ENCODE measurements at places on chromosomes 2 and 18.
A peak's percentile ranks its signal among the peaks of the same experiment; 100 is the strongest.

DNA sequence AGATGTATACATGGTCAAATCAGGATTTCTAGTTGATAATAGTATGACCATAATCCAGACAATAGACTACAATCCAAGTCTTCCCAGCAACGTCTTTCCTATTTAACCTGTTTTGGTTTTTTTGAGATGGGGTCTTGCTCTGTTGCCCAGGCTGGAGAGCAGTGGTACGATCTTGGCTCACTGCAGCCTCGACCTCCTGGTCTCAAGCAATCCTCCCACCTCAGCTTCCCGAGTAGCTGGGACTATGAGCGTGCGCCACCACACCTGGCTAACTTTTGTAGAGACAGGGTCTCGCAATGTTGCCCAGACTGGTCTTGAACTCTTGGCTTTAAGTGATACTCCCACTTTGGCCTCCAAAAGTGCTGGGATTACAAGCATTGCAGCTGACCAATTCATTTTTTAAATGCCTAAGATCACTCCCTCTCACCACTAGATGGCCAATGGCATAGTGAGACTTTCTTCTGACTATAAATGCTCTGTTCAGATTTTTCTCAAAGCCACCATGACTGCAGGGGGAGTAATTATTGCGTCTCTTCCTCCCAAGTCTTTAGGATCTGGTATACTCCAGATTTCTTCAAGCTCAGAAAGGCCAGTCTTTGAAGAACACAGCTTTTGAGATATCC lies 47.6 kb downstream of the HNRNPLL start:
- DNase-seq, result no peak
- no peaks in the 10 kb centered on the region for H3K27me3 ChIP-seq
- H3K36me3 ChIP-seq, result peaks cover 1% of the 10 kb centered on the region
- no peak overlapping the region for H3K4me3 ChIP-seq

GRCh38 chr18:79459946-79460480 lies 64.3 kb downstream of the NFATC1 start:
- DNase-seq, result no peak
- peaks cover 38% of the 10 kb centered on the region for H3K4me1 ChIP-seq
- H3K27ac ChIP-seq, result peak overlapping the region; percentile 89
- H3K36me3 ChIP-seq, result peaks cover 21% of the 10 kb centered on the region
- H3K27me3 ChIP-seq, result no peaks in the 10 kb centered on the region

DNA sequence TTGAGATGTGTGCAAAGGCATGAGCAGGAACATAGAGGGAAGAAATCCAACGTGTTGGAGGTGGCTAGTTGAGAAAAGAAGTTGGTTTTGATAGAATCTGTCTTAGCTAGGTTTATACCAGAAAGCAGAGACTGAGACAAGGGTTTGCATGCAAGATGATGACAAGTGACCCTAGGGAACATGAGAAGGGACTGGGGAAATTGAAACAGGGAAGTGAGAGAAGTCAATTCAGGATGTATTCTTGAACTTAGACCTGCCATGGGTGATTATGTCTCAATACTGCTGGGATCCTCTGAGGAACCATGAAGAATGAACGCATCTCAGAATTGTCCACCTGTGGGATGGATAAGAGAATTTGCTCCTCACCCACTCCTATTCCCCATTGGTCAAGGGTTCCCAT lies 20.5 kb downstream of the IL36A start:
- no peaks in the 10 kb centered on the region for H3K4me1 ChIP-seq
- DNase-seq, result no peak

DNA sequence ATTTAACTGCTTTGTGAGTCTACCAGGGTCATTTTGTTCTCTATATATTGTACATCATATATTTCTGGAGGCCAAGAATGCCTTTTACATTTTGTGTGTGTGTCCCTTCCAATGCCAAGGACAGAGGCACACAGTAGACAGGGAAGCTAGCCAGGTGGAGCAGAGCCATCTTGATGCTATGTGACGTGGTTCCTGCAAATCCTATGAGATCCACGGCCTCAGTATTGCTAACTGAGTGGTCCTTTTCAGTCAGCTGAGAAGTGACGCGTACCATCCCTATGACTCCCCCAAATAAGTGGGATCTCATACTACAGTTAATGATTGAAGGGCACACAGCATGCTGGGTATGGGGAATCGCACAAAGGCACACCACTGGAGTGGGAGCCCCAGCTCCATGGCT lies 27.3 kb downstream of the CCDC141 start:
- peaks cover 29% of the 10 kb centered on the region for H3K4me1 ChIP-seq
- peak overlapping the region; percentile 41 for H3K4me3 ChIP-seq
- peak overlapping the region; percentile 70 for H3K27ac ChIP-seq
- H3K27me3 ChIP-seq, result no peaks in the 10 kb centered on the region

GRCh38 chr2:73212448-73213176 lies 1.4 kb upstream of the SMYD5 start:
- peak; percentile 68 for DNase-seq
- no peaks in the 10 kb centered on the region for H3K36me3 ChIP-seq
- H3K4me1 ChIP-seq, result peaks cover 25% of the 10 kb centered on the region
- H3K27ac ChIP-seq, result peak overlapping the region; percentile 75
- no peak overlapping the region for H3K4me3 ChIP-seq

DNA sequence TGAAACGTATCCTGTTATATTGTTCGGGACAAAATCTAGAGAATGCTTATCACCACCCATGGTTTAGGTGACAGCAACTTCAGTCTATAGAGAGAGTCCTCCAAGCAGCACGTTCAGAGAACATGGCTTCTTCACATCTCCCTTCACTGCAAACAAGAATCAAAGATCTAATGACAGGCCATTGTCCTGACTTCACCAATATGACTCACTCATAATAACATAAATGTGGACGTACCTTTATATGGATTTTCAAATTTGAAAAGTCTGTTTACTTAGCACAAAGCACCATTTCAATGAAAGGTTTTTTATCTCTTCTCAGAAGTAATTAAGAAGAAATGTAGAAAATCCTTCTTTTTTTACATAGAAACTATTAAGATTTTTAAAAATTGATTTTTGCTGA lies 46.7 kb downstream of the KLF7 start:
- H3K4me3 ChIP-seq, result no peak overlapping the region
- DNase-seq, result no peak
- H3K27me3 ChIP-seq, result no peaks in the 10 kb centered on the region
- H3K4me1 ChIP-seq, result peaks cover 82% of the 10 kb centered on the region
- H3K27ac ChIP-seq, result no peak overlapping the region

DNA sequence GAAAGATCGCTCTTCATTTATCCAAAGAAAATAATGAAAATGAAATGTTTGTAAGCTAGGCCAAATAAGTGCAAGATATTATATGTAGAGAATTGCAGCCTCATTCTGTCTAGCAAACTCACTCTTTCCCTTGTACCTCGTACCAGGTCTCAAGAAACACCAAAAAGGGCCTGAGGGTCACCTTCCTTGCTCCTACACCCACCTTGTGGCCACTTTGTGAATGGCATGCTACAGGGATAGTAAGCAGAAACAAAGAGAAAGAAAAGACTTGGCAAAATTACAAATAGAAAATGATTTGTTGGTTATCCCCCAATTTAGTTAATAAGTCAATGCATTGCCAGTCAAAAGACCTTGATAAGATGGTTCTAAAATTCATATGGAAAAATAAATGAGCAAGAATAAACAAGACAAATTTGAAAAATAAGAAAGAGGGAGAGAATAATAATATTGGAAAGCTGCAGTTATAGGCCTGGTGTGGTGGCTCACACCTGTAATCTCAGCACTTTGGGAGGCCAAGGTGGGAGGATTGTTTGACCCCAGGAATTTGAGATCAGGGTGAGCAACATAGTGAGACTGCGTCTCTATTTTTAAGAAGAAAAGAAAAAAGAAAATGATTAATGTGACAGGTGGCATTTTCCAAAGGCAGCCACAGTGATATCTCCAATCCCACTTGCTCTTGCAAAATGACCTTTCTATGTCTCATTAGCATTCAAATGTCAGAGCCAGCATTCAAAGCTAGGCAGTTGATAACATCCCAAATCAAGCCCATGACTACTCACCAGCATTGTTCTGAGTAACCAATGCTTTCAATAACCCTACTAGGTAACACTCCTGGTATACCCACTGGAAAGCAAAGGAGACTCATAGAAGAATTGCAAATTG lies 38.8 kb upstream of the BMP10 start:
- peak; percentile 44 for DNase-seq
- no peak overlapping the region for H3K27ac ChIP-seq
- peaks cover 20% of the 10 kb centered on the region for H3K27me3 ChIP-seq
- no peaks in the 10 kb centered on the region for H3K36me3 ChIP-seq
- no peak overlapping the region for H3K4me3 ChIP-seq

DNA sequence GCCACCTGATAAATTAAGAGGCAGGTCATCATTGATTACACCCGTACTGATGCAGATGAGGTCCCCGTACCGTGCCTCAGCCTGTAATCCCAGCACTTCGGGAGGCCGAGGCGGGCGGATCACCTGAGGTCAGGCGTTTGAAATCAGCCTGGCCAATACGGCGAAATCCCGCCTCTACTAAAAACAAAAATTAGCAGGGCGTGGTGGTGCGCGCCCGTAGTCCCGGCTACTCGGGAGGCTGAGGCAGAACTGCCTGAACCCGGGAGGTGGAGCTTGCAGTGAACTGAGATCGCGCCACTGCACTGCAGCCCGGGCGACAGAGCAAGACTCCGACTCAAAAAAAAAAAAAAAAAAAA lies 683 bp upstream of the ENOSF1 start:
- peak overlapping the region; percentile 75 for H3K4me3 ChIP-seq
- H3K27me3 ChIP-seq, result no peaks in the 10 kb centered on the region
- peaks cover 34% of the 10 kb centered on the region for H3K4me1 ChIP-seq
- peak overlapping the region; percentile 86 for H3K27ac ChIP-seq
- no peaks in the 10 kb centered on the region for H3K36me3 ChIP-seq

- H3K27ac ChIP-seq, result no peak overlapping the region
Measured at GRCh38 chr2:5290900-5291546, 401.2 kb upstream of the SOX11 start.

DNA sequence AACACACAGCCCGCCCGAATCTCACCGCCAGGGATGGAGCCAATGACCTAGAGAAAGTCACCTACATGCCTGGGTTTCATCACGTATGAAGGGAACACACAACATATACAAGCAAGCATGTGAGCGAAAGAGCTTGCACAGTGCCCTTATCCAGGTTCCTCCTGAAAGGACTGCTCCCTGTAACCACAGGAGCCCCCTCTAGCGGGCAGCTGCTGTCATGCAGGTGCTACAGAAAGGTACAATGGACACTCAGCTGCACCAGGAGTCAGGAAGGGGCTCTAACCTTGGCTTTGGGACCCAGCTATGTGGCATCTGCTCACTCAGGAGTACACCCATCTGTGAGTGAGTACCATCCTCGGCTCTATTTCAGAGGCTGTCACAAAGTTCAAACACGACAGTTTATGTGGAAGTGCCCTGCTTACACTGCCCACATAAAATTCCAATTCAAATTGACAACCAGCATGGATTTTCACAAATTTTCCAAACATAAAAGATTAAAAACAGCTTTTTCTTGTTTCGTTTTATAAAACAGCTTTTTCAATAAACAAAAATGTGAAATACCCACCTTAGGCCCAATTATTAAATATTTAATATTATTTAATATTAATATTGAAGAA lies 3.5 kb downstream of the NDUFA10 start:
- peaks cover 46% of the 10 kb centered on the region for H3K36me3 ChIP-seq
- peak; percentile 60 for DNase-seq
- H3K27me3 ChIP-seq, result no peaks in the 10 kb centered on the region
- H3K4me1 ChIP-seq, result peaks cover 42% of the 10 kb centered on the region
- no peak overlapping the region for H3K4me3 ChIP-seq

- DNase-seq, result no peak
- H3K27me3 ChIP-seq, result no peaks in the 10 kb centered on the region
- peaks cover 66% of the 10 kb centered on the region for H3K4me1 ChIP-seq
- peak overlapping the region; percentile 90 for H3K4me3 ChIP-seq
- H3K27ac ChIP-seq, result peak overlapping the region; percentile 99
Measured at GRCh38 chr2:61178603-61179545, 16.9 kb downstream of the C2orf74 start.

GRCh38 chr18:8249811-8250210 lies 359.4 kb upstream of the RAB12 start:
- peaks cover 19% of the 10 kb centered on the region for H3K4me1 ChIP-seq
- no peak overlapping the region for H3K4me3 ChIP-seq
- H3K27me3 ChIP-seq, result no peaks in the 10 kb centered on the region
- H3K27ac ChIP-seq, result no peak overlapping the region
- no peak for DNase-seq
- H3K36me3 ChIP-seq, result peaks cover 20% of the 10 kb centered on the region

- peaks cover 39% of the 10 kb centered on the region for H3K4me1 ChIP-seq
- H3K4me3 ChIP-seq, result no peak overlapping the region
- H3K27ac ChIP-seq, result no peak overlapping the region
- no peaks in the 10 kb centered on the region for H3K27me3 ChIP-seq
- DNase-seq, result no peak
Measured at GRCh38 chr2:38438133-38438882, 61.2 kb upstream of the ATL2 start.

DNA sequence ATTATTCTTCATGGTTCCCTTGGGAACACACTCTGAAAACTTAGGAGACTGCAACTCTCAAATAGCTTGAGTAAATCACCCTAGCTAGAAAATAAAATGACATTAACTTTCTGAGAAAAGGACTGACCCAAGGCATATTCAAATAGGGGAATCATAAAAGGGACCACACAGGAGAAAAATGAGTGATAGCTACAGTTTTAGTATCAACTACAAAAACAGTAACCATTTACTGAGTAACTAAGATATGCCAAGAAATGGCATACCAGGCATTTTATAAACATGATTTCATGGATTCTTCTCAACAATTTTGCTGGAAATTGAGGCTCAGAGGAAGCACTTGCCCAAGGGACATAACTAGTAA lies 84.5 kb downstream of the AFF3 start:
- H3K4me1 ChIP-seq, result peaks cover 5% of the 10 kb centered on the region
- peaks cover 4% of the 10 kb centered on the region for H3K27me3 ChIP-seq
- H3K4me3 ChIP-seq, result no peak overlapping the region
- DNase-seq, result no peak
- no peak overlapping the region for H3K27ac ChIP-seq

DNA sequence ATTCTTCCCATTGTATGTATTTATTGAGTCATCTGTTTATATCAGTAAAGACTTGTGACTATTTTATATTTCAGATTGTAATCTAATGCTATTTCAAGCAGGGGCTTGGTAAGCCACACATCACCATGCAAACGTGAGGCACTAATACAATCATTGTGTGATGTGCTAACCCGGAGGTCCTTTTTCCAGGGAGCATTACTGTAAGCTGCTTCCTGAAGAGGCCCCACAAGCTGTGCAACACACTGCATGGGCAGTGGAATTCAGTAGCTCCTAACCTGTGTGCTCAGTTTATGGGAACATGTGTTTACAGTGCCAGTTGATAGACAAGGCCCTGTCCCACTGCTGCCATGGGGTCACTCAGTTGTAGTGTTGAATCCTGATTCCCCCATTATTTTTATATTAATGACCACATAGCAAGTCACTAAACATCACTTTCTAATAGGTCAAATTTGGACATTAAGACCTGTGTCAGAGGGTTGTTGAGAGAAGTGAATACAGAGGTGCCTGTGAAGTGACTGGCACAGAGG lies 162.9 kb downstream of the FHOD3 start:
- H3K4me3 ChIP-seq, result no peak overlapping the region
- H3K27ac ChIP-seq, result peak overlapping the region; percentile 89
- H3K36me3 ChIP-seq, result no peaks in the 10 kb centered on the region
- H3K27me3 ChIP-seq, result no peaks in the 10 kb centered on the region

Data from left ventricle myocardium inferior (tissue), 1 donor.